ENCODE measurements at places on chromosomes 6 and 20.

DNA sequence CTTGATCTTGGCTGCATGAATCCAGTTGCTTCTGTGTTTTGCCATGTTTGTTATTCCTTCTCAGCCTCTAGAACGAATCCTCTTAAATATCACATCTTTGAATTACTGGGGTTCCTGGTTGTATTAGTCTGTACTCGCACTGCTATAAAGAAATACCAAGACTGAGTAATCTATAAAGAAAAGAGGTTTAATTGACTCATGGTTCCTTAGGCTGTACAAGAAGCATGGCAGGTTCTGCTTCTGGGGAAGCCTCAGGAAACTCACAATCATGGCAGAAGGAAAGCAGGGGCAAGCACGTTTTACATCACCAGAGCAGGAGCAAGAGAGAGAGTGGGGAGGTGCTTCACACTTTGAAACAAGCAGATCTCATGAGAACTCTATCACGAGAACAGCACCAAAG is 18.0 kb upstream of the BFSP1 start:
- no peak for DNase-seq

DNA sequence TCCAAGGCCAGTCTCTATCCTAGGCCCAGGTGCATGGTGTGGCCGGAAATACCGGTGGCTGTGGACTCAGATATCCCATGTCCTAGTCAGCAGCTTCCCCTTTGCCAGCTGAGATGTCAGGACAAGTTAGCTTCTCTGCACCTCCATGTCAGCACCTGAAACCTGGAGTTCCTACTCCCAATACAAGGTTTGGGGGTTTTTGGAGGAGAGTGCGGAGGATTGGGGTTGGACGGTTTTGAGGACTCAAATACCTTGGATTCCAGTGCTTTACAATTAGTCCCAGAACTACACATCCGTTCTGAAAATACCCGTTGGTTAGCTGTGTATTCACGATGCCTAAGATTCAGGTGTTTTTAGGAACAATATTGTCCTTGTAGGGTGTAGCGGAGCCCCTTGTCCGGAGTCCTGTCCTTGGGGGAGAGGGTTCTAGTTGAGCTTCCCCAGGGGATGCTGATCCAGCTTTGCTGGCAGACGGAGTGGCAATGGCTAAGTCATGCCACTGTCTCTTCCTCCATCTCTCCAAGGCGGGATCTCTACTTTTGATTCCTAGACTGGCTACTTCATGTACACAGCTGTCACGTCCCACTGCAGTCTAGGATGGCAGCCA is 45.0 kb downstream of the ADNP start:
- DNase-seq = no peak

- DNase-seq = no peak
These were observed 4.6 kb downstream of the RPP21 start for GRCh38 chr6:30349421-30350177.

DNA sequence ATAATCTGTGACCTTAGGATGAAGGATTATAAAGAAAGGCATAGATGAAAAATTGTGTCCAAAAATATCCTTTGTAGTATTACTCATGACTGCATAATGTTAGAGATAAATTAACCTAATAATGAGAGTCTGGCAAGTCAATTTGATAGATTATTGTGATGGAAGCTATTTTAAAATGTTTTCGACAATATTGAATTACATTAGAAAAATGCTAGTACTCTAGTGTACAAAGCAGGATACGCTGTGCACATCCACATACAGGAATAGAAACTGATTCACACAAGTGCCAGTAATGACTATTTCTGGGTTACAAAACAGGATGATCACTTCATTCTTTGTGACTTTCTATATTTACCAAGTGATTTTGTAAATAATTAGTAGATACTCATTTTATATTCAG is 3.3 kb downstream of the SLC17A2 start:
- no peak for DNase-seq

DNA sequence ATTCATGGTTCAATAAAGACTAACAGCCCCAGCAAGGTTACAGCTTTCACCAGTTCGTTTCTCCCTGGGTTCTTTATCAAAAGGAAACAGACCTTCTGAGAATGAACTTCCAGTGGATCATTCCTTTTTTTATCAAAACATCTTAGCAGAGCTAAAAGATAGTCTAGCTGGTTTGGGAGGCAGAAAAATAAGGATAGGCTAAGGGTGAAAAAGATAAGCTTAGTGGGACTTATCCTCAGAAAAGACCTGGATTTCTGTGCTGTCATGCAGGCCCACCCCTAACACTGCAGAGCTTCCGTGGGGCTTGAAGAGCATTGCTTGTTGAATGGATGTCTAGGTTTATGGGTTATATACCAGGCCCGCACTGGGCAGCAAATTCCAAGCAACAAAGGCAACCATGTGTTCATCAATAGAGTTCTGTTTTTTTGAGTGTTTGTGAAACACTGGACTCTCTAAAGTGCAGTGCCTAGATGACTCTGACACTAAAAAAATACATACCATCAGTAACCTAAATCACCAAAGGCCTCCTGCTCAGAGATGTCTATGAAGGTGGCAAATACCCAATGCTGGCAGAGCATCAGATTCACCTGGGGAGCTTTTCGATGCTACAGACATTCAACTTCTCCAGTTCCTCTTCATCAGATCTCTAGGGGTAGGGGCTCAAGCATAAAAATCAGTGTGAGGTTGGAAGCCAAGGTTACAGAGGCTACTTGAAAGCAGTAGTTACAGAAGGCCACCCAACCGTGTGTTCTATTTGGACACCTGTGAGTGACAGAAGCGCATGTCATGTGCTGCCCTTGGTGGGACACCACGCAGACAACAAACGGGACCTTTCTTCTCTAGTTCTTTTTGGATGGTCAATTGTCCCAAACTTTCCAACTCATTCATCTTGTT is 53.0 kb downstream of the TNFAIP3 start:
- no peak for DNase-seq

- DNase-seq = no peak
These were observed 293.5 kb downstream of the ADGB start for GRCh38 chr6:146892283-146892612.

Measured in ACHN (cell line).